ENCODE measurements at places on chromosomes 11 and 22.

DNA sequence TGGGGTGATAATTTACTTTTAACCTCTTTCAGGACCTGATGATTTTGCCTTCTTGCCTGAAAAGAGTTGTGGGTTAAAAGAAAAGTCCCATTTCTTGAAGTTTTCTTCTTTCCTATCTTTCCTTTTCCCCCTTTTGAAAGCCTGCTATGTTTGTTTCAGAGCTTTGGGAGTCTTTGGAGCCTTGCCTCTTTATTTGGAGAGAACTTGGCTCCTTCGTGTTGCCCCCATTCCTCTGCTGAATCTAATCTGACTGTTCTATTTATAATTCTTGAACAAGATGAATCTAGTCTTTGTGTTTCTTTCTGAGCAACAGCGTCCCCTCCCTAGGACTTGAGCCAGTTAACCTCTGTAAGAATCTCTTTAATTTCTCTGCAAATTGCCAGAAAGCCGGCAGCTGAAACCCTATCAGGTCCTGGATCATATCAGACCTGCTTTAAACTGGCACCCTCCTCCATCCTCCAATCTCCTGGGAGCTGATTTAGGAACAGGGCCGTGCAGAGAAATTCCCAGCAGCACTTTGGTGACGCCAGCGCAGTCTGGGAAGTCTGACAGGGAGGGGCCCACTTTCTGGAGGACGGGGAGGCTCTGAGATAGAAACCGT lies 289.1 kb upstream of the SORL1-AS1 start:
- no peak for DNase-seq

- DNase-seq, result no peak
These were observed 12.7 kb downstream of the LIPT2 start for GRCh38 chr11:74480688-74481417.

- DNase-seq, result no peak
These were observed 113.6 kb upstream of the MTNR1B start for GRCh38 chr11:92855607-92856405.

GRCh38 chr22:36352803-36353507 lies 34.8 kb downstream of the MYH9 start:
- DNase-seq, result no peak

GRCh38 chr11:134317103-134317502 lies 14.7 kb upstream of the GLB1L2 start:
- DNase-seq, result no peak
